ENCODE measurements at places on chromosomes 3 and 15. TPM values are rescaled to one million over a fixed set of nuclear protein-coding genes. Genes with fewer than 3 reads are reported as not detected.

Gene P2RY13
- not detected for total RNA-seq

Gene CLDN18
- total RNA-seq, result not detected

Gene CCDC33
- total RNA-seq, result not detected

Gene CAMP
- not detected for total RNA-seq

Gene DPPA2
- total RNA-seq, result not detected

Gene SPTSSB
- total RNA-seq, result not detected

Gene ZMYND10
- total RNA-seq, result not detected

Gene IGDCC3
- total RNA-seq, result not detected

Gene GP9
- 0.53 TPM for total RNA-seq

Gene APOD
- 9.9 TPM for total RNA-seq

Gene VGLL3
- total RNA-seq, result 2.5 TPM

Gene TFDP2
- total RNA-seq, result 86.2 TPM

Gene NDN
- total RNA-seq, result 16.1 TPM

Gene BTBD1
- 93.1 TPM for total RNA-seq

Gene SYNPR
- not detected for total RNA-seq

All from mammary microvascular endothelial cell (primary cell).